Stimulated activated CD8-positive, alpha-beta memory T cell treated with anti-CD3 and anti-CD28 coated beads, Interleukin-2, amount 100 ng/mL, for 48 hours (primary cell): ENCODE measurements at places on chromosomes 4 and X.

DNA sequence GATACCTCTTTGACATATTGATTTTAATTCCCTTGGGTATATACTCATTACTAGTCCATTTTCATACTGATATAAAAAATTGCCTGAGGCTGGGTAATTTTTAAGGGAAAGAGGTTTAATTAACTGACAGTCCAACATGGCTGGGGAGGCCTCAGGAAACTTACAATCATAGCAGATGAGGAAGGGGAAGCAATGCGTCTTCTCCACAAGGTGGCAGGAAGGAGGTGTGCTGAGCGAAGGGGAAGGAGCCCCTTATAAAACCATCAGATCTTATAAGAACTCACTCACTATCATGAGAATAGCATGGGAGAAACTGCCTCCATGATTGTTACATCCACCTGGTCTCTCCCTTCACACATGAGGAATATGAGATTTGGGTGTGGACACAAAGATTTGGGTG, 42.4 kb downstream of the MSX1 start:
- DNase-seq = no peak

DNA sequence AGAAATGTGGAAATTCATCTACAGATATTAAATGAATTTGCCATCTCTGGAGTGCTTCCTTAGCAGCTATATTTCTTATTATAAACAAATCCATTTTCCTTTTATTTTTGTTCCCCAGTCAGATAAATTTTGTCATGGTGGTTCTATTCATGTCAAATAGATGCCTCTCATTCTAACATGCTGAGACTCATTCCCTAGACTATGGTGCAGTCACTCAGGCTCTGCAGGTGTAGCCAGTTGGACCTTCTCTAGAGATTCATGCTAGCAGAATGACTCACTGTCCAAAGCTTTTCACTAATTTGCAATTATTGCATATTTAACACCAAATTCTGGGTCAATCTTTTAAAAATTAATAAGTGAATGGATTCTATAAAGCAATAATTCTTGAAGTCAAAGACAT, 1392.7 kb downstream of the PCDH7 start:
- no peak for DNase-seq

GRCh38 chr4:147309434-147309833, 171.5 kb upstream of the EDNRA start:
- no peak for DNase-seq

GRCh38 chr4:11435557-11435956, 6.9 kb upstream of the HS3ST1 start:
- no peak for DNase-seq

DNA sequence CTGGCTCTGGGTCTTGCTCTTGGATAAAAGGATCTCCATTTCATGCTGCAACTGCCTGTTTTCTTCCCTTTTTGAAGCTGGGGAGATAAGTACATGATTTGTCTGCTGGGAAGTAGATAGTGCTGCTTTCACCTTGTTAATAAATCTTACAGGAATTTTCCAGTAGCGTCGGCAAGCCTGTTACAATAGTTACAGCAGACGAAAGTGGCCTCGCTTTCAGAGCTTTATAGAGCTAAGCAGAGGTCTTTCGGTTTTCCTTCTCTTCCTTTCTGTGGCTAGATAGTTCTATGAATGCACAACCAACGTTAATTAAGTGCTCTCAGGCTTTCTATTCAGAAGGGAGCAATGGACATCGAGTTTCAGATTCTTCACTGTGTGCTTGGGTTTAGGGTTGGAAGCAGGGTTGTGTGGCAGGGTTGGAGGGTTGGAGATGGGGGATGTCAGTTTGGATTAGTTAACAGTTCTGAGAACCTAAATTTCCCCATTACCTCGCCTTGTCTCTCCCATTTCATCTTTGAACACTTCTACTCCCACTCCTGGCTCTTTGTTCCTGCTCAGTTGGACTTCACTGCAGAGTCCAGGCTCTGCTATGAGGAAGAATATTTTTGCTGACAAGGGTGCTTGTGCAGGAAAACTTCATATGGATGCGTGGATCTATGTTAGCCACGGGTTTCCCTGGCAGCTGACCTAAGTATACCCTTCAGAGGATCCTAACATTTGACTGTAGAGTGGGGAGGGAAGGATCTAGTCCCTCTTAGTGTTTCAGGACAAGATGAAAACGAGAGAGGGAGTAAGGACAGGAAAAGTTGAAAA, 237.9 kb downstream of the ARHGAP10 start:
- no peak for DNase-seq

DNA sequence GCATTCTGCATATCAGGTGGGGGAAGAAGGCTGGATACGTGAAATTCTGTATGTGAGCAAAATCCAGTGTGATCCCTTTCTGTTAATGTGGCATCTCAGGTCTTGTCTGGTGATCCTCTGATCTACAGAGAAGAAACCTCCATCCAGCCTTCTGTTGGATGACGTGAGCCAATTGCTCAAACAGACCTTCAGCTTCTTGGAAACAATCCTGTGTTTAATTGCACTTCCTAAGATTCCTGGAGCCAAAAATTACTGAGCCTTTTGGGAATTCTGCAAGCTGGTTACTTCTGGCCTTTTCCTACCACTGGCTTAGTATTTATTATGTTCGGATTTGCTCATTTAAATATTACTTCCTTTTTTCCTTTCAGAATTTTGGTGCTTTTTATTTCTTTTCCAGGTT, 51.2 kb downstream of the TRIML1 start:
- DNase-seq = no peak

DNA sequence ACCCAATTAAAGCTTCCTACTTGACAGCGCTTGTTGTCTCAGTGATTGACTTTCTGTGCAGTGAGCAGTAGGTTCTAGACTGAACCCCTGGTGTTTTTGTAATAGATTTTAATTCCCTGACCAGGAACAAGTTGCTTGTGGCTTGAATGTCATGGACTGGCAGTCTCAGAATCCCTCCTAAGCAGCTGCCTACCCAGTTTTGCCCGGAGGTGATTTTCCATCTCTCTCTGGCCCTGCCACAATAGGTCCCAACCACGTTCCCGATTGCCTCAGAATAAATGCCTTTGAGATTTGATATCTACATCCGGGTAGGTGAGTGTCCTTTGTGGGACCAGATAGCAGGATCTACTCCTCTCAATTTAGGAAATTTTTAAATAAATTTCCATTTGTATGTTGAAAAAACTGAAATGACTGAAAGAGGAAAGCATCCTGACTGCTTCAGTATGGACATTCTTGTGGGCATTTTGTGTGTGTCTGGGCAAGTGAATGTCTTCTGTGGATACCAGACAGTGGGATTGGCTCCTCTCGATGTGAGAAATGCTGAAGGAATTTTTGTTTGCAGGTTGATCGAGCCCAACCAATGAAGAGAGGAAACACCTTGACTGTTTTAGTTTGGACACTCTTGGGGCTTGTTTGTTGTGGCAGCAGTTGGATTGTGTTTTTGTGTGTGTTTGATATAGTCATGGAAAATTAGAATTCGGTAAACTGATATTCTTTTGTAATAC, 1607.4 kb downstream of the C4orf33 start:
- no peak for DNase-seq

- no peak for DNase-seq
Measured at GRCh38 chr4:81648576-81649275, 177.0 kb upstream of the RASGEF1B start.
